Left renal cortex interstitium (tissue), 4 donors: ENCODE measurements at places on chromosomes 4 and X.

DNA sequence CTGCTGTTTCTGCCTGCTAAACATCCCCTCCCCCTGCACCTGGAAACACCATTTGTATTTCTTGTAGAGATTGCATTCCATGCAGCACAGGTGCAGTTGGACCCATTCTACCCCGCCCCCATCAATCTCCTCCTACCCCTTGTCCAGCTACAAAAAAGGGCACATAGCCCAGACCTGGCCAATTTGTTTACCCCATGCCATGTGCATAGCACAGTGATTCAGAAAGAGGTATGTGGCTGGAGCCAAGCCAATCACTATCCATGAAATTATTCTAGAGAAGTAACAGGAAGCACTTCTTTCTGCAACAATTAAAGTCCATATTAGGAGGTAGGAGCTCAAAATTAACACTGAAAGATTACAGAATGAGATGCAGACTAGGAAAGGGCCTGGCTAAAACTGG is 20.2 kb upstream of the TMEM184C start:
- DNase-seq = no peak

DNA sequence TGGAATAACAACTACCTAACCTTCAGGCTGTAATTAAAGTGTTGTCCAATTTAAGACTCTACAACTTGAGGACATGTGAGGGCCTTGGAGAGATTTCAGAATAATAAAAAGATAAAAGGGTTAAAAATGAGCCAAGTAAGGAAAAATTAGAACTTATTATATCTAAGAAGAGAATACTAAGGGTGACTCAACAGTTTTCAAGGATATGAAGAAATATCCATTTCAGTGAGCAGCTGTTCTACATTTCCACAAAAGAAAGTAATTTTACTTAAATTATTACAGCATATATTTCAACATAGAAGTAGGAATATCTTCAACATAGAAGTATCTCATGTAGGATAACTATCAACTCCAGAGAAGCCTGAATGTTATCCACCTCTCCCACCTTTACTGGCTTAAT is 11.3 kb downstream of the SNX12 start:
- no peak for DNase-seq

DNA sequence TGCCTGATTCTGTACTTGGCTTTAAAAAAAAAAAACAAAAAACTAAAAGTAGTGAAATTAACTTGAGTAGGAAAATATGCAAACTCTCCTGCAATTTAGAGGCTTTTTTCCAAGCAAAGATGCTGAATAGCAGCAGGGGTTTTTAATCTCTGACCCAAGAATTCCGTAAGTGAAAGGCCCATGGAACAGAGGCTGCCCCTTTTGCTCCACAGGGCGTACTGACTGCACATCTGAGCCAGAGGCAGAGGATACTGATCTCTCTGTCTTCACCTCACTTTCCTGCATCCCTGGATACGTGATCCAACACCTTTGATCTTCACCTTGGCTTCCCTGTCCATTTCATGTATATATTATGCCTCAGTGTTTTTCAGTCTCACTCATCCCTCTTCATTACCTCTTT is 3.9 kb downstream of the FAM149A start:
- no peak for DNase-seq

DNA sequence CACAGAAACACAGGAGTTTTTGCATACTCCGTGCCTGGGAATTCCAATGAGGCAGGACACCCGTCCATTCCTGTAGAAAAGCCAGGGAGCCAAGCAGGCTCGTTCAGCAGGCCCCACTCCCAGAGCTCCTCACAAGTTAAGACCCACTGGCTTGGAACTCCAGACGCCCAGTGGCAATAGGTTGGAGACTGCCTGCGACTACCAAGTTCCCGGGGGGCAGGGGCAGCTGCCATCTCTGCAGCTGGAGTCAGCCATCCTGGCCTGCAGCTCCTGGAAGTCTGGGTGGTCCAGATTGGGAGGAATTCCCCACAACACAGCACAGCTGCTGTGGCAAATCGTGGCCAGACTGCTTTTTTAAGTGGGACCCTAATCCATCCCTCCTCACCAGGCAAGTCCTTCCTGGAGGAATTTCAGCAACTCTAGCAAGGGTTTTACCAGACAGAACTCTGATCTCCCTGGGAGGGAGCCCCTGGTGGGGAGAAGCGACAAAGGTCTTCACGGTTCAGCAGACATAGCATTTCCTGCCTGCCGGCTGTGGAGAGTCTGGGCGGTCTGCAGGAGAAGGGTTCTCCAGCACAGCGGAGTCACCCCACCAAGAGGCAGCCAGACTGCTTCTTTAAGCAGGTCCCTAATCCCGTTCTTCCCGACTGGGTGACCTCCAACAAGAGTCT is 231.9 kb downstream of the STPG2 start:
- DNase-seq = no peak

GRCh38 chr4:152064282-152064681 is 303.5 kb upstream of the GATB start:
- no peak for DNase-seq

DNA sequence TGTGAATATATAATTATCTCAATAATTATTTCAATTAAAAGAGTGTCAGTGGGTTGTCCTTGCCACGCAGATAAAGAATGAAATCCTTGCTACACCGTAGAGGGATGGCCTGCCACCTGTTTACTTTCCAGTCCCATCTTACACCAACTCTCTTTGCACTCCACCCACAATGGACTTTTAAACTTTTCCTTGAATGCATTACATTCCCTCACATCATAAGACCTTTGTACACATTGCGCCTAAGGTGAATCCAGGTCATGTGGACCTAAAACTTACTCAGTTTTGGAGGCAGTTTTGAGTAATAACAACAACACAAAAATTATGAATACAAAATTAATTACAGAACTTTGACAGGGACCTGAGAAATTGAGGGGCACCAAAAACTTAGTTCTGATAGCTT is 78.7 kb upstream of the PDE5A start:
- DNase-seq = no peak

DNA sequence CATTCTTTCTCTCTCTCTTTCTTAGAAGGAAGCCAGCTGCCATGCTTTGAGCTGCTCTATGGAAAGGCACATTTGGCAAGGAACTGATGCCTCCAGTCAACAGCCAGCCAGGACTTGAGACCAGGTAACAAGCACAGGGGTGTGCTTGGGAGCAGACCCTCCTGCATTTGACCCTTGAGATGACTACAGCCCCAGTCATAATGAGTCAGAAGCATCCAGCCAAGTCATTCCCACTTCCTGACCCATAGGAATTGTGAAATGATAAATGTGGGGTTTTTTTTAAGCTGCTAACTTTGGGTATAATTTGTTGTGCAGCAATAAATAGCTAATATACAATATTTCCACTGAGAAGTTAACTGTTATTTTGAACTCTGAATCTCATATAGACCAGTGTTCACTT is 446.9 kb downstream of the GRXCR1 start:
- DNase-seq = no peak

DNA sequence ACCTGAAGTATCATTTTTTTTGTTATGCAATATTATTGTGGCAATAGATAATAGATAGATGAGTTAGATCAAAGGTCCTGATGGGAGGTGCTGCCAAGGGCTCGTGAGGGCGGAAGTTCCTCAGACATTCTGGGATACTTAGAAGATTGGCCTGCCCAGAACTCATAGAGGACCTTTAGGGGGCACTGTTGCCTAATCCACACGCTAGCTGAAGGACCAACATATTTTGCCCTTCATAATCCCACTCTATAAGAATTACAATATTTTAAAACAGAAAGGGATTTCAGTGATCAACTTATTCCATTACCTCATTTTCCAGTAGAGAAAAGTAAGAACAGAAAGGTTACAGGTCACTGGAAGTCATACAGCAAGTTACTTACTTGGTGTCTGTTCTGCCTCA is 22.9 kb upstream of the COX7B2 start:
- no peak for DNase-seq

DNA sequence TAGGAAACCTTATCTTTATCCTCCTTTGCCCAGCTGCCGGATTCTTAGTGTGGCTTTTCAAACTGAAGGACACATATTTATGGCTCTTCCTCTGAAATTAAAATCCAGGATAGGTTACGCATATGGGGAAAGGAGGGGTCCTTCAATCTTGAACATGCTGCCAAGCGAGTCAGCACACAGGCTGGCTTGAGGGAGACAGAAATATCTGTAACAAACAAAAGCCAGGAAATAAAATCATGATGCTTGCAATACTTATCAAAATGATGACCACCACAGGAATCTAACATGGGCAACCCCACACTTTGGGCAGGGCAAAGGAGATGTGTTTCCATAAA is 196.4 kb upstream of the LDB2 start:
- no peak for DNase-seq

- DNase-seq = no peak
Observed at GRCh38 chrX:14351611-14352303, 177.6 kb upstream of the GLRA2 start.

- no peak for DNase-seq
Observed at GRCh38 chrX:39336671-39337311, 535.5 kb downstream of the MID1IP1 start.

- DNase-seq = no peak
Observed at GRCh38 chr4:119238068-119238722, 25.7 kb downstream of the USP53 start.

- DNase-seq = no peak
Observed at GRCh38 chrX:110172215-110172614, 145.7 kb downstream of the AMMECR1 start.

GRCh38 chr4:34269613-34270012 is 1974.7 kb downstream of the ARAP2 start:
- no peak for DNase-seq

GRCh38 chr4:126991965-126992364 is 640.8 kb upstream of the INTU start:
- DNase-seq = no peak

GRCh38 chr4:38532908-38533499 is 131.0 kb upstream of the KLF3 start:
- DNase-seq = no peak

- DNase-seq = no peak
Observed at GRCh38 chr4:28426251-28426650, 1565.6 kb downstream of the STIM2 start.

- peak; percentile 89 for DNase-seq
Observed at GRCh38 chr4:99300934-99301333, 10.1 kb upstream of the ADH1A start.

- DNase-seq = no peak
Observed at GRCh38 chr4:34412233-34412632, 1832.1 kb downstream of the ARAP2 start.

DNA sequence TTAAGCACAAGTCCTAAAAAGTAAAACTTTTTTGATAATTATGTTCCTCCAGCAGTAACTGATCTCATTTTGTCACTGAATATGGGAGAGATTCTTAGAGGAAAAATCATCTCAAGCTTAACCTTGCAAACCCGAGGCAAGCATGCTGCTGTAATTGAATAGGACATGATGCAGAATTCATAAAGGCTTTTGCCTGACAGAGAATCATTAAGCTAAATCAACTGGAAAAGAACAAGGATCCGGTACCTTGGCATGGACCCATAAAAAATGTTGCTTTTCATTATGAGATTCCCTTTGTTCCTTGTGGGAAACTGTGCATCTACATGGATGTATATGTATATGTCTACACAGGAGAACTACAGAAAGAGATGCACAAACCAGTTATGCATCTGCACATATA is 149.1 kb downstream of the PAPSS1 start:
- DNase-seq = no peak

DNA sequence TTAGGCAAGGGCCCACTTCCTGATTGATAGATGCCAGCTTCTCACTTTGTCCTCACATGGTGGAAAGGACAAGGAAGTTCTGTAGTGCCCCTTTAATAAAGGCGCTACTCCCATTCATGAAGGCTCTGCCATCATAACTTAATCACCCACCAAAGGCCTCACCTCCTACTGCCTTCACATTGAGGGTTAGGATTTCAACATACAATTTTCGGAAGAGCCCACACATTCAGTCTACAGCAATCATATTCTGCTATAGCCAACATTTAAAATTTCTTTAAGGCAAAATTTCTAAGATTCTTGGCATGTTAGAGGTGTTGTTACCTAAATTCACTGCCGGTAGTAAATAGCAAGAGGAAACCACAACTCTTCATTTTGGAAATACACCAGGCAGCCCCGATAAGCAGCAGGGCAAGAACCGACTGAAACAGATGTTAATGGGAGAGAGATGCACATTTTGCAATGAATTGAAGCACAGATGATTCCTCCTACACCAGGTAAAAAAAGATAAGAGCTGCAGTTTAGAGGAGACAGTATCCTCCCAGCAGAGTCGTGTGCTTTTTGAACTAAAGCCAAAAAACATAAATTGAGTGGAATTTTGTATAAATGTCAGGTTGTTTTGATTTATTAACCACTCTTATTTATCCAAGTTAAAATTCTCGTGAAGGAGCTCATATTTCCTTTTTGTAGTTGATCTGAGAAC is 594.9 kb downstream of the KCTD8 start:
- no peak for DNase-seq

DNA sequence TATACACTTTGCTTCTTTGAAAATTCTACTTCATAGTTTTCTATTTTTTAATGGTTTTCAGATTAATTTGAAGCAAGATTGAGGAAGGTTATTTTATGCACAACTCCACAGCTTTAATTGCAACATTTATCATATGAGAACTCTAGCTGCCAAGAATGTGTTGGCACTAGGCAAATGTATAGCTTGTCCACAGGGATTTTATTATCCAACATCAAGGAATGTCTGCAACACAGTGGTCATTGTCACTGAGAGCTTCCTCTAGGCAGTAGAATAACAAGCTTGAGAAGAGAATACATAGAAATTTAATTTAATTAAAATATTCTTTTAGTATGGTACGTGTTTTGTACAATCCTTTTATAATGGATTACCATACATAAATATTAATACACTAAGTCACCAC is 1600.8 kb downstream of the ARAP2 start:
- DNase-seq = no peak

DNA sequence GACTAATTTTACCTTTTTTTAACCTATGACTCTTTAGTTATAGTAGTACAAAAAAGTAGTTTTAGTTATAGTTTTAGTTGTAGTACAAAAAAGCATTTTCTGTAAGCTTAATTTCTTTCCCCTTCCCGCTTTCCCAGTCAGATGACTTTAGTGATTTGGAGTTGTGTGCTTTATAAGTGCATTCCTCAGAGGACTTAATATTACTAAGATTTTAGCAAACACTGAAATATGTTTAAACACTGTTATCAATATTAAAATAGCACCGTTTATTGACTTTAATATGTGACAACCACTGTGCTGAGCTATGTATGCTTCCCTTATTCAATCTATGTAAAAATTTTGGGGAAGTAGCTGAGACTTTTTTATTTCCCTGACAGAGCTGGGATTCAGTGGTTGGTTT is 22.8 kb downstream of the GUF1 start:
- no peak for DNase-seq

GRCh38 chr4:71206763-71207162 is 132.1 kb upstream of the SLC4A4 start:
- no peak for DNase-seq
